ENCODE measurements at places on chromosomes 16 and 17. TPM values are rescaled to one million over a fixed set of nuclear protein-coding genes. Genes with fewer than 3 reads are reported as not detected.

DNA sequence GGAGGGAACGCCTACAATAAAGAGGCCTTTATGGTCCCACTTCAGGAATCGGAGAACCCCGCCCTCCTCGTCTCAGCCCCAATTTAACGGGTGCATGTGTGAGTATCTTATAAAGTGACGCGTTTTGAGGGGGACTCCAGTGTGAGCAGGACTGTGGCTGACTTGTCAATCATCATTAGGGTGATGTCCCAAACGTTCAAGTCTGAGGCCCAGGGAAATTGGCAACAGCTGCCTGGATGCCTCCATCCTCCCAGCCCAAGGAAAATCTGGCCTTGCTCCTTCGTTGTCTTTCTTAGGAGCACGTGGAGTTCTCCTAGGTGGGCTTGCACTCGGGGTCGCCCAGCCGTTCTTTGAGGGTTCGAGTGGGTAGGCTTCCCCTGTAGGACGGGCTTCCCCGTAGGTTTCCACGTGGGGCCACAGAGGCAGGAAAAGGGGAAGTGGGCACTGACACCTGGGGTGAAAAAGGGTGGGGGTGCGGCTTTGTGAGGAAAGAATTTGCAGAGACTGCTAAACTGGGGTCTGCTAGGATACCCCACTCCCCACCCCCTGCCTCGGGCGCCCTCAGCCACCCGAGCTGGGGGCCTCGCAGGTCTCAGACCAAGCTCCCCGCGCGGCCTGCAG is 561 bp upstream of the HERPUD1 start:
- no peak for DNase-seq

GRCh38 chr17:57553526-57553925 is 191.6 kb downstream of the CCDC182 start:
- no peak for DNase-seq

DNA sequence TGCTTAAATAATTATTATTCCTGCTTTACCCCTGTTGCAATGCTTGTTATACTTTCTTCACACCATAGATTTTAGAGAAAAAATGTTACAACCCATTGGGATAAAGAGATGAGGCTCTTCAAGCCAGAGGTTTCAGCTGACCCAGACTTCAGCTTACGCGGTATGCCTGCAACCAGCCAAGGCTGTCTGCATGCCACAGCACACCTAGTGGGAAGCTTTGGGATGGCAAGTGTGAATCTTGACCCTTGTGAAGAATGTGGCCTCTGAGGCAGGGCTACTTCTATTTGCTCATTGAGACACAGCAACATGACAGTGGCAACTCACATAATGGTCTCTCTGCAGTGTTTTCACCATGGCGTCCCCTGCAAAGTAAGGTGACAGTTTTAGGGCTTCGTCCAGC is 193.9 kb upstream of the PIRT start:
- DNase-seq: no peak

GRCh38 chr16:76946879-76947278 is 244.1 kb upstream of the MON1B start:
- no peak for DNase-seq

GRCh38 chr16:67016681-67017420 is 12.1 kb upstream of the CBFB start:
- DNase-seq: no peak

GRCh38 chr17:19510903-19511302 is 22.8 kb upstream of the SLC47A1 start:
- no peak for DNase-seq

- DNase-seq: no peak
Measured at GRCh38 chr17:39602533-39603303, 5.0 kb downstream of the NEUROD2 start.

GRCh38 chr17:79947351-79948031 is 88.2 kb downstream of the TBC1D16 start:
- DNase-seq: peak; percentile 76

DNA sequence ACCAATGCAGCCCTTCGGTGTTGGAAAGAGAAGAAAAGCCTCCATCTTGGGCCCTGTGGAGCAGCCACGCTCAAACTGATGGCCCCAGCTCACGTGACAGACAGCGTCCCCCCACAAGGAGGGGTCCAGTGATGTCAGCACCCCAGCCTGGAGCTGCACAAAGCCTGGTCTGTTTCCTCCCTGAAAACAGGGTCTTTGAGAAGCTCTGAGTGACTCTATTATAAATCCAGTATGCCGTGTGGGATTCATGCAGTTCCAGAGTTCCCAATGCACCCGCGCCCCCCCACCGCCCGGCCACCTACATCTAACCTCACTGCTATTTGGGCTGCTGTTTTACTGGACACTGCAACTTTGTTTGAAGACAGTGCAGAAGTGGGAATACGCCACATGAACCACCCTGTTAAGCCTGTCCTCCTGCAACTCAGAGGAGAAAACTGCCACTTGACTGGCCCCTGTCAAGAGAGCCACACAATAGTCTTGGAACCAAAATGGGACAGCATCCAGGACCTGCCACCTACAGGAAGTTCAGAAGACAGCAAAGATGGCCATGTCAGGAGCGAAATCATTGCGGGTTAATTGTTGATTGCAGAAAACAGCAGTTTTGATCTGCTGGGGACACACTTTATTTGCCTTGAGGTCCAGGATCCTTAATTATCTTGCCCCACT is 33.1 kb downstream of the PMP22 start:
- DNase-seq: no peak

DNA sequence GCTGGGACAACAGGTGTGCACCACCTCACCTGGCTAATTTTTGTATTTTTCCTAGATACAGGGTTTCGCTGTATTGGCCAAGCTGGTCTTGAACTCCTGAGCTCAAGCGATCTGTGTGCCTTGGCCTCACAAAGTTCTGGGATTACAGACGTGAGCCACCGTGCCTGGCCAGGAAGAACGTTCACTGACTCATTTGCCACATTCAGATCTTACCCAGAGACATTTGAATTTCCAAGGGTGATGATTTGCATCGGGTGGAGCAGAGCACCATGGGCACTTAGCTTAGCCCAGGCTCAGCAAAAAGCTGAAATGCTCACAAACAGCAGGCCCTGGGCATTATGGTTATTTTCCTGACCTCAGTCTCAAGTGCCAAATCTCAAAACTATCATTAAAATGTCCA is 14.5 kb upstream of the ADORA2B start:
- no peak for DNase-seq

- DNase-seq: no peak
Measured at GRCh38 chr16:64138006-64138405, 983.9 kb downstream of the CDH11 start.

DNA sequence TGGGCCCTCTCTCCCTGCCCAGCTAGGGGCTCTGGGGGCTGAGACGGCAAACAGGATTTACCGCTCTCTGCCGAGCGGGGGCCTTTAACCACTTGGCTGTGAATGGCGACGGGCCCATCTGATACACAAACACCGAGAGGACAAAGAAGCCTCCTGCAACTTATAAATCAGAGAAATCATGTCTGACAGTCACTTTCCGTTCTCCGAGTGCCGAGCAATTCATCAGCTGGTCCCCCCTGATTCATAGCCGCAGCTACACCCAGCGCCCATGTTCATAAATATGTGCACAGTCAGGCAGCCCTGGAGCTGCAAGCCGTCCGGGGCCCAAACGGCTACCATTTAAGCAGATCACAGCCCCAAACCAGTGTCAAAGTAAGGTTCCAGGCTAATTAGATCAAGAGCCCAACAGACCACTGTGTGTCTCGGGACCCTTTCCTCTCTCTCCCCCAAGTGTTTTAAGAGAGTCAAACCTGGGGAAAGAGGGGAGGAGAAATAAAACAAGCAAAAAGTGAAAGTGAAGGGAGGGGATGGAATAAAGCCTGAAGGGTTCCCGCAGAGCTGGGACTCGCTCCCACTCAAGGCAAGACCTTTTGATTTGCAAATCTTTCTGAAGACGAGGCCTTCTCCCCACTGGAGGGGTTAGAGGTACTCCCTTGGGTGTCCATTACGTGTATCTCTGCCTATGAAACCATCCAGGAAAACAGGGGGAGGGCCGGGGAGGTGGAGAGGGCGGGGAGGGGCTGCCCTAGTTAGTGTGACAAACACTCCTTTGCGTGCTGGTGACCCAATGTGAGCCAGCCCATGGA is 154.7 kb downstream of the C16orf78 start:
- DNase-seq: peak; percentile 47

DNA sequence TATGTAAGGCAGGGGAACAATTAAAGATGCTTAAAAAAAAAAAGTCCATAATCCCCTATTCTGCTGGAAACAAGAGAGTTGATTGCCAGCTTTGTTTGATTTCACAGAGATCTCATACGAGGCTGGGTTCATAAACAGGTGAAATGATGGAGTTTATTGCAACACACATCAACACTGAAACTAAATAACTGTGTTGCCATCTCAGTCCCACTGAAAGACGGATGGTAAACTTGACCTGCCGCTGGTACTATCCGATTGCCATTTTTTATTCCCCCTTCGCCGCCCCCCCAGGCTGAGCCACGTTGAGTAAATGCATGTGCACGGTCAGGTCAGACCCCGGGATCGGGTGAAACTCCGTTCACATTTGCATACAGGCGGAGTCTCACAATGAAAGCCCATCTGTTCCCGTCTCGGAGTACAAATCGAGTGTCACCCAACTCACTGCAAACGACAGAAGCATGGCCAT is 119.2 kb downstream of the SKAP1 start:
- no peak for DNase-seq

- DNase-seq: no peak
Measured at GRCh38 chr17:5819396-5819795, 235.1 kb upstream of the NLRP1 start.

GRCh38 chr16:6482696-6483468 is 849.8 kb upstream of the RBFOX1 start:
- peak; percentile 72 for DNase-seq

GRCh38 chr16:51697454-51697853 is 546.4 kb upstream of the SALL1 start:
- no peak for DNase-seq

DNA sequence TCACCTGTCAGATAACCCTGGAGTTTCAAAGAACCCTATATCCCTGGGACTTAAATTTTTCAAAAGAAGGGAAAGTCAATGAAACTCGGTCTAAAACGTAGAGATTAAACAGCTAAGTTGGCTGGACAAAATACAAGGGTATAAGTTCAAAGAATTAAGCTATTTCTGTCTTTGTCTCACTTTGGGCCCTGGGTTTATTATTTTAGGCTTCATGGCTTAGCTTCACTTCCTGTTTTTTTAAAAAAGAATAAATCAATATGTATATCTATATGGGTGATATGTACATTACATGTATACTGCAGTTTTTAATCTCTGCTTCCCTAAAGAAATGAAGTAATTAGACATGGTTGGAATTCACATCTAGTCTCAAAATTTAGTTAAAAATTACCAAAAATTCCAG is 132.3 kb downstream of the TRIM37 start:
- no peak for DNase-seq

GRCh38 chr16:10253409-10253808 is 71.2 kb upstream of the GRIN2A start:
- DNase-seq: no peak

DNA sequence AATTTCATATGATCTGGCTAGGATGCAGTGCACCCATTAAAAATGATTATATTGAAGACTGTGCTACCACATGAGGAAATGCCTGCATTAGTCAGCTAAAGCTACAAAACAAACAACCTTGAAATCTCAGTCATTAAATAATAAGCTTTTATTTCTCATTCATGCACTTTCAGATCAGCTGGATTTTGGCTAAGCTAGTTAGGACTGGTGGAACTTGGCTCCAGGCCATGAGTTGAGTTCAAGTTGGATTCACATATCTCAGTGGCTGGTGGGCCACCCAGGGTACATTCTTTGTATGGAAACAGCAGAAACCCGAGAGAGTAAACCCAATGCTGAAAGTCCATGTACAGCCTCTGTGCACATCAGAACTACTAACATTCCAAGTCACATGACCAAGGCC is 6.4 kb upstream of the SLFN12L start:
- no peak for DNase-seq

- no peak for DNase-seq
Measured at GRCh38 chr17:75847614-75848522, 3.7 kb upstream of the UNC13D start.

DNA sequence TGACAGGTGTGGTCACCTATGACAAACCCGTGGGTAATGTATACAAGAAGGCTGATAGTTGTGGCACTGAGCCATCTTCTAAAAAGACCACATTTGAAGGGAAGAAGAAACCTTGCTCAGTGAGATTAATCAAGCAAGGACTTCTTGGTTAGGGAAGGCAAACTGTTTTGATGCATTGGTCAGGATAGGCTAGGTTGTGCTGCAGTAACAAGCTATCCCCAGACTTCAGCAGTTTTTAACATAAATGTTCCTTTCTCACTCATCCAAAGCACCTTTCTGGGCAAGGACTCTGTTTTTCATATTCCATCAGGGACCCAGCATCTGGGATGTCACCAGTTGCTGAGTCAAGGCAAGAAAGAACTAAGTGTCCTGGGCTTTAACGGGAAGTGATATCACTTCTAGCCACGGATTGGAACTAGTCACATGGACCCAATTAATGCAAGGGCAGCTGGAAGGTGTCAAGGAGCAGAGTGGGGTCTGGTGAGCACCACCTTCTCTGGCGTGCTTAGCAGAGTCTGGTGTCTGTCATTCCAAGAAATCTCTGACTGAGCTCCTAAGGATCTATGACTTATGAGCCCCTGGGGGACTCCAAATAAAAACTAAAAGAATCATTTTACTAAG is 52.0 kb upstream of the CCL2 start:
- DNase-seq: no peak

- no peak for DNase-seq
Measured at GRCh38 chr17:55811536-55811935, 60.7 kb downstream of the PCTP start.

GRCh38 chr17:65509032-65509431 is 52.4 kb downstream of the AXIN2 start:
- DNase-seq: no peak

DNA sequence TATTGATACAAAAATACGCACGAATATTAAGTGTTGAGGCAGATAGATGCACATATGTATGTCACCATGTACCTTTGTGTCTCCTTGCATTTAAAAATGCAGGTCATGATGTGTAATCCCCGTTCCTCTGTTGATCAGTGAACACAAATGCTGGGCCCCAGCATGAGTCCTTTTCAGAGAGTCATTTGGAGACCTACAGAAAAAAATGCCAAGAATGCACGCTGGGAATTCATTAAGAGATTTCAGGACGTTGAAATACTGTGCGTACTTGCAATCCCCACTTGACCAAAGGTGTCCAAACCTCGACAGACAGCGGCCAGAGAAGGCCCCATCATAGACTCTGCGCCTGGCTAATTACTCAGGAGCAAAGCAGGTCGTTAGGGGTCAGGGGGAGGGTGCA is 496.0 kb downstream of the MAF start:
- no peak for DNase-seq

DNA sequence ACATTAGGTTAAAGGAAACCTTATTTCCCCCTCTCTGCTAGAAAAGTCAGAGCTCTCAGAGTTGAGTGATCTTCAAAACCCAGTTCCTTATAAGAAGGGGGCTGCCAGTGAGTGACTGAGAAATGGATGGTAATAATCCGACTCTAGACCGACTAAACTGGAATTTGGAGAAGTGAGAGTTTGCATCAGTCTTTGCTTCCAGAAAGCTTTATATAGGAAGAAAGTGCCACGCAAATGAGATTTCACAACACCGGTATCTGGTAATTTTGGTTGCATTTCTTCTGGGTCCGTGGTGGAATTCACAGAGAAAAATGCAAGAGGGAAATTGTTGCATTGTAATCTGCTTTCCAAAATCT is 271.4 kb downstream of the MAF start:
- no peak for DNase-seq

Gene AIPL1
- total RNA-seq: not detected

Gene KCNH6
- not detected for total RNA-seq

Gene KRTAP4-4
- not detected for total RNA-seq

Gene ADAM11
- total RNA-seq: 0.45 TPM

Gene NKD1
- total RNA-seq: 34.4 TPM

Gene CETP
- 0.49 TPM for total RNA-seq

Gene NME1
- total RNA-seq: 24.5 TPM

Gene SNX20
- total RNA-seq: 5.0 TPM

Gene NUDT21
- total RNA-seq: 79.3 TPM

Gene CCL17
- total RNA-seq: not detected

Data from aorta (tissue), 5 donors.